ENCODE measurements at places on chromosomes 1 and 21.
A peak's percentile ranks its signal among the peaks of the same experiment; 100 is the strongest.

DNA sequence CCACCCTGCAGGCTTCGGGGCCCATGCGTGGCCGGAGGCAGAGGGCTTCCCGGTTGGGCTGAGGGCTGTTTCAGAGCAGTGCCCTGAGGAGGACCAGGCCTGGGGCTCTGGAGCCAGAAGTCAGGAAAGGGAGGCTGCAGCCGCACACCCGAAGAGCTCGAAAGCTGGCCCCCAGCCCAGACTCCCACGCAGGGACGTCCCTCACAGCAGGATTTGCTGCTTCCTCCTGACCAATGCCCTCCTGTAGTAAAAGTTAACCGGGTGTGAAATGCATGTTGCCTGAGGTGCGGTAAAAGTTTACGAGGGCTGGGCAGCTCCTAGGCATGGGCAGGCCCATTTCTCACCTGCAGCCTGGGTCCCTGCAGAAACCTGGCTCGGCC, 101.5 kb upstream of the ARHGEF16 start:
- no peak for DNase-seq

DNA sequence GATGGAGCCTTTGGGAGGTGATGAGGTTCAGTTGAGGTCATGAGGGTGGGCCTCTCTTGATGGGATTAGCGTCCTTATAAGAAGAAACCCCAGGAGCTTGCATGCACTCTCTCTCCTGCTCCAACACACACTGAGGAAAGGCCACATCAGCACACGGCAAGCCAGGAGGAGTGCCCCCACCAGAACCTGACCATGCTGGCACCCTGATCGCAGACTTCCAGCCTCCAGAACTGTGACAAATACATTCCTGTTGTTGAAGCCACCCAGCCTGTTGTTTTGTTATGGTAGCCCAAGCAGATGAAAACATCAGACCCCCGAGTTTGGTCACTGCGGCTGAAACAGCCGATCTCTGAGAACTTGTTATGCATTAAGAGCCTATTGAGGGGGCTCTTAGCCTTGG, 64.8 kb upstream of the SOD1 start:
- DNase-seq: no peak

- no peak for DNase-seq
These were observed 114.1 kb downstream of the UCK2 start for GRCh38 chr1:165941531-165941930.

DNA sequence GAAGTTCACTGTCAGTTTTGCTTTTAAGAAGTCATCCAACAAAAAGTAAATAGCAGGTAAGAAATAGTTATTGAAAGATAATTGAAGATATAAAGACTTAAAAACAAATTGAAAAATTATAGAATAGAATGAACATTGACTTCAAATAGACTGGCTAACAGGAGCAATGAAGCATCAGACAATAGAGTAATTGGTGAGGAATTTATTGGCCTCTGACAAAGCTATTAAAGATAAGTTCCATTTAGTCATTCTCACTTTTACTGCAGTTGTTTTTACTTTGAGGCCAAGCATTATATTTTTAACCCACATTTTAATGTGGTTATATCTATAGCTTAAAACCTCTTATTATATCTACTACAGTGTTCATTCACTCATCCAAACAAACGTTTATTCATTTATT, 228.8 kb upstream of the ADGRL2 start:
- no peak for DNase-seq

GRCh38 chr1:235714205-235714897, 64.8 kb upstream of the GNG4 start:
- DNase-seq: no peak

GRCh38 chr1:164907666-164908065, 348.7 kb downstream of the PBX1 start:
- DNase-seq: no peak

GRCh38 chr1:167492481-167492910, 25.8 kb downstream of the CD247 start:
- peak; percentile 77 for DNase-seq

DNA sequence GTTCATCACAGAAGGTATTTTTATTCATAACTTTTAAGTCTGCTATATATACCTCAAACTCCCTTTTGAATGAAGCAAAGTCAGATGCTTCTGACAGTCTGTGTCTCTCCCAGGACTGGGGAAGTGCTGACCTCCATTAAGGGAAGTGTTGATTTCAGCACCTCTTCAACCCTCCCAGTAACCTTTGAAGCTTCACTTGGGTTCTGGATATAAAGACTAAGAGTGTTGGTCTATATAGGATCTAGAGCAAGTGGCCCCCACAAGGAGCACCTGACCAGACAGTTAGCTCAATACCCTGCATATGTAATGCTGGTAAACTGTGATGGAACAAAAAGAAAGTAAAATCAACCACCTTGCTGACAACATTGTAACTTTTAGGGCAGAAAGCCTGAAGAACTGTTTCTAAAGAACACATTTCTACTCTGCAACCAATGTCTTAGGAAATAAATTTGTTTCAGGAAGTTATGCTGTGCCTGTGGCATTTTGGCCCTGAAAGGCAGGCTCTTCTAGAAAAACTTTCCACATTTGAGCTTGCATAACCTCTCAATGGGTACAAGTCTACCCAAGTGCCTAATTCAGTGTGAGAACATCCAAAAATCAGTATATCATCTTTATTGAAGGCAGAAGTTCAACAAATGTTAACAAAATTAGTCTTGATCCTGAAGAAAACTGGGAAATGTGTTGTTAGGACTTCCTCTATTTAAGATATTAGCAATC, 865 bp upstream of the PTPN22 start:
- DNase-seq: no peak

- DNase-seq: no peak
These were observed 53.4 kb downstream of the PKN2 start for GRCh38 chr1:88737338-88737927.
